Omental fat pad (tissue), 4 donors: ENCODE measurements at places on chromosomes 3 and 15. TPM values are rescaled to one million over a fixed set of nuclear protein-coding genes. Genes with fewer than 3 reads are reported as not detected.

GOLGA6L10 gene
- 0.56 TPM for total RNA-seq

SLC35G2 gene
- total RNA-seq = 27.8 TPM

DNA sequence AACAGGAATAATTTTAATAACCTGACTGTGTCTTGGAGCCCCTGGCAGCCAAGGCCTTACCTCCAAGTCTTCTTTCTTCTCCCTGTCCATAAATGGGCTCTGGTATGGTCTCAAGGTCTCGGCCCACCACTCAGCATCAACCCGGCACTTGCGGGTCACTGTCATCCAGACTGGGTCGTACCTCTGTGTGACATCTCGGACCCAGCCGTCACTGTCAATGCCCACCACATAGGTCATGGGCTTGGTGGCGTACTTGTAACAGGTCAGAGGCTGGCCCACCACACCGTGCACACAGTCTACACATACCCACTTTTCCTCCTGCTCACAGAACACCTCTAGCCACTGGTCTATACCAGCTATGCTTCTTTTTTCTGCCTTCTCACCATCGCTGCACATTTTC is 20.4 kb downstream of the XPC start:
- no peak for DNase-seq

DNA sequence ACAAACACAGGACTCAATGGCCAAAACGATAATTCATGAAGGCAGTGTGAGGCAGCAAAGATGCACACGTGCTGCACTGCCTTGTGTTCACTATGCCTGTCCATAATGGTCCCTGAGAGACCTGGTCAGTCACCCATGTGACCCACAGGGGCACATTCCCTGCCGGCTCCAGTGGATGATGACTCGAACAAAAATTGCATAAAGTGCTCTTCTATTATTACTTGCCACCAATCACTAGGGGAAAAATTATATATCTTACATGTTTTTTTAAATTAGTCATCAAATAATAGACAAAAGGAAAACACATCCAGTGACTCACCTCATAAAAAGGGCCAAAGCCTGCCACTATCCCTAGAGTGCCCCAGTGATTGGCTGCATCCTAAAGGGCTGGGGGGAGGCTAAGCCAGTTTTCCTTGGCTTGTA is 47.5 kb downstream of the UBP1 start:
- no peak for DNase-seq

ZMYND10 gene
- total RNA-seq = 2.1 TPM

DNA sequence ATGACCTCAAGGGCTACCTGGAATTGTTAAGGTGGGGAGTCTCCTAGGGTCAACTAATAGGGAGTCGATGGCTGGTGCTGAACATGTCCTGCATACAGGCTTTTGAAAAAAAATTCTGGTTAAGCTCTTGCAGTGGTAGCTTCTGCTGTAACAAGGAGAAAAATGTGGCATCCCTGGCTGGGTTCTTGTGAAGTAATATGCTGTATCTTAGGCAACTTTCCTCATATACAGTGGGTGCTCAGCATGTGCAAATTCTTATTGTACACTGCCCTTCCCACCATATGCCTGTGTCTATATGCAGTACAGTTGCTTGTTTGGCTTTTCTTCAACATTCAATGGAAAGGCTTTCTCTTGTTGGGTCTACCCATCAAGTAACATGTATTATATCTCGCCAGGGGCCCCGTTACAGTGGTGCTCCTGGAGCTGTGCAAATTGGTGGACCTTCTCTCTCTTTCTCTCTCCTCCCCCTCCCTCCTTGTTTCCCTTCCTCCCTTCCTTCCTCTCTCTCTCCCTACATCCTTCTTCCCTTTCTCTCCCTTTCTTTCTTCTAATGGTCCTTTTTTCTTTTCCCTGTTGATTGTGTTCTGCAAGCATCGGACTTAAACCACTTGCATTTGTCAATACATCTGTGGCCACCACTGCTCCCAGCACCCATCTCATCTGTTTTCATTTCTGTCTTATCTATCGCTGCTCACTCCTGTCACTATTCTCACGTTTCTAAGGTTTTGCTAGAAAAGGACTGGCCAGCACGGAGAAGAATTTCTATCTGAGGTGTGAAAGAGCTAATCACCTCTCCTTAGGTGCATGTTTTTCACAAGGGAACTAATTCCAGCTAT is 35.2 kb downstream of the TGFBR2 start:
- no peak for DNase-seq

DNA sequence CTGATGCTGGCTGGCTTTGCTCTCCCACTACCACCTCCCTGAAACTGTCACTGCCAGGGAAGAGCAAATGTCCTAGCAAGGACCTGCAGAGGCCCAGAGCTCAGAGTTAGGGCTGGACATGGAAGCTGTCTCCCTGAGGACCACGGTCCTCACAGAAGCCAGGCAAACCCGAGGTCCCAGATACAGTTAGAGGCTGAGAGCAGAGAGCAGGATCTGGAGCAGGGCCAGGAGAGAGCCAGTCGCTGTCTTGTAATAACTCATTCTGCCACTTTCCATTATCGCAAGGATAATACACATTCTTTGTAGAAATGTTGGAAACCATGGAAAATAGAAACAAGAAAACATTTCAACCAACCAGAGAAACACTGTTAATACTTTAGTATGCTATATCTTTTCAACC is 10.1 kb downstream of the GHSR start:
- no peak for DNase-seq

COLQ gene
- total RNA-seq = 2.5 TPM

GRCh38 chr15:35813573-35813972 is 267.6 kb upstream of the DPH6 start:
- DNase-seq = no peak

DNA sequence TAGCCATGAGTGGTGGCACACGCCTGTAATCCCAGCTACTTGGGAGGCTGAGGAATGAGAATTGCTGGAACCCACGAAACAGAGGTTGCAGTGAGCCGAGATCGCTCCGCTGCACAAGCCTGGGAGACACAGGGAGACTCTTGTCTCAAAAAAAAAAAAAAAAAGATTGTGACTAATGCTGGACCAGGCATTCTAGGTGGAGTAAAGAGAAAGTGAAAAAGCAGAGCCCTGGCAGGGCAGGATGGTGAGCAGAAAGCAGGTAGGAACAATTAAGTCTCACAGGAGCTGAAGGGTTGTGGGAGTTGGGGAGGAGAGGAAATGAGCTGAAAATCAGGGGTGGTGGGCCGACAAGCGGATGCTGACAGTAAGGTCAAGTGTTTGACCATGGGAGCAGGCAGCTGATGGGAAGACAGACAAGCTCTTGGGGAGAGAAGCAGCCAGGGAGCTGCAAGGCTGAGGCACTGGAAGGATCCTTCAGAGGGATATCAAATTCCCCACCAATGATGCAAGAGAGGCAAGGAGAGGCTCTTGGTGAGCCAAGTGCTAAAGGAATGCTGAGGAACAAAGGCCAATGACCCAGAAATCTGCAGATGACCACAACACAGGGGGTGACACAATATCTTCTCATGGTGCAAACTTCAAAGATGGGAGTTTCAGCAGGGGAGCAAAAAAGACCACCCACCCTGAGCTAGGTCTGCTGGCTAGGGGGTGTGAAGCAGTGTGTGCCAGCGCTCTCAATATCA is 251.1 kb downstream of the ULK4 start:
- DNase-seq = no peak

PCSK6 gene
- total RNA-seq = 14.7 TPM

DNA sequence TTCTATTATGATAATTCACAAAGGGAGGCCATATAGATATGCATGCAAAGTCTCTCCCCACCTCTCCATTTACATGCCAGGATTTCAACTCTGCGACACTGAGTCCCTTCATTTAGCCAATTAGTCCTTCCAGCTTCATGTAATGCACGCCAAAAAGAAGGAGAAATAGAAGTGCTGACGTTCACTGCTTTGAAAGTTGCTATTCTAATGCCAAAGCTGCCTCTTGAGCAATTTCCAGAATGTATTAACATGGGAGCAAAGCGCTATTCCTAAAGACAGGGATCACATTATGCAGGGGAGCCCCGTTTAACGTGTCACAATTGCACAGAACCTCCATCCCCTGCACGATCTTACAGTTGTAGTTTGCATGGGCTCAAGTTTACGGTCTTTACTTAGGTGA is 130.5 kb downstream of the TIGIT start:
- DNase-seq = no peak

DNA sequence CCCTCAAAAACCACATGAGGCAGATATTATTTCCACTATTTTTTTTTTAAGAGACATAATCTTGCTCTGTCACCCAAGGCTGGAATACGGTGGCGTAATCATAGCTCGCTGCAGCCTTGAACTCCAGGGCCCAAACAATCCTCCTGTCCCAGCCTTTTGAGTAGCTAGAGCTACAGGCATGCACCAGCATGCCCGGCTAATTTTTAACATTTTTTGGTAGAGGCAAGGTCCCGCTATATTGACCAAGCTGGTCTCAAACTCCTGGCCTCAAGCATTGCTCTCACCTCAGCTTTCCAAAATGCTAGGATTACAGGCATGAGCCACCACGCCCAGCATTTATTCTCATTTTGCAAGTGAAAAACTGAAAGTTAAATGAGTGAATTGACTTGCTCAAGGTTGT is 50.8 kb upstream of the PIAS1 start:
- DNase-seq = no peak

DNA sequence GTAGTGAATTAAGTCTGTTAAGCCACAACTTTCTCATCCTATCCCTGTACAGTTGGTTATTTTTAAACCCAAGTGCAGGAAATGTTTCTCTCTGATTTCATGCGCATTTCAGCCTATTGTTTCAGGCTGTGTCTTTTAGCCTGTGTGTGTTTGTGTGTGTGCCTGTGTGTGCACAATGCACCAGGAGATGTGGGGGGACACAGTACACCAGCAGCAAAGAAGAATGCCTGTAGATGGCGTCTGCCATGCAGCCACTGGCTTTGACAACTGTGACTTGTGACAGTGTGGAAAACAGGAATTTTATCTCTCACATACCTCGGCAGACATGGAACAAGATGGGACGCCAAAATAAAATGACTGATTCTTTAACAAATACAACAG is 43.6 kb upstream of the PLXNA1 start:
- DNase-seq = no peak

STT3B gene
- total RNA-seq = 94.5 TPM

- DNase-seq = no peak
Measured at GRCh38 chr3:12501360-12502020, 17.2 kb downstream of the TSEN2 start.

DNA sequence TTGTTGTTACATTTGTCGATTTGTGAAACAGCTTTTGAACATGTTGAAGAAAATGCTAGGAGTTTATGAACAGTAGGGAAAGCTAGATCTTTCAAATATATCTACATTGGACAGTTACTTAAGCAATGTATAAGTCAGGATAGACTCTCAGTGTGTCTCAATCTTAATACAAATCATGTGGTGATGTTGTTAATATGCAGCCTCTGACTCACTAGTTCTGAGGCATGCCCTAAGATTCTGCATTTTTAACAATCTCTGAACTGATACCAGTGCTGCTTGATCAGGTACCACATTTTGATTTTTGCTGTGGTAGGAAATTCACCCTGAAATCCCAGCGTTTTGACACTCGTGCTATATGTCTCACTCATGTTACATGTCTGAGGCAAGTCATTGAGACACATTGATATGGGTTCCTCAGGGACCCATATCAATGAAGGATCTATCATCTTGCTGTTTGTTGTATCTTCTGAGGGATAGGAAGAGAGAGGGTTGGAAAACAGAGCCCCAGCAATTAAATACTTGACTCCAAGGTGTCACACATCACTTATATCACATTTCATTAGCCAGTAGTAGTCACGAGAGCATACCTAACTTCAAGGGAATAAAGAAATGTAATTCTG is 597.9 kb downstream of the TAFA4 start:
- no peak for DNase-seq

GOLGA8R gene
- 2.5 TPM for total RNA-seq

INSYN1 gene
- 2.6 TPM for total RNA-seq

DNA sequence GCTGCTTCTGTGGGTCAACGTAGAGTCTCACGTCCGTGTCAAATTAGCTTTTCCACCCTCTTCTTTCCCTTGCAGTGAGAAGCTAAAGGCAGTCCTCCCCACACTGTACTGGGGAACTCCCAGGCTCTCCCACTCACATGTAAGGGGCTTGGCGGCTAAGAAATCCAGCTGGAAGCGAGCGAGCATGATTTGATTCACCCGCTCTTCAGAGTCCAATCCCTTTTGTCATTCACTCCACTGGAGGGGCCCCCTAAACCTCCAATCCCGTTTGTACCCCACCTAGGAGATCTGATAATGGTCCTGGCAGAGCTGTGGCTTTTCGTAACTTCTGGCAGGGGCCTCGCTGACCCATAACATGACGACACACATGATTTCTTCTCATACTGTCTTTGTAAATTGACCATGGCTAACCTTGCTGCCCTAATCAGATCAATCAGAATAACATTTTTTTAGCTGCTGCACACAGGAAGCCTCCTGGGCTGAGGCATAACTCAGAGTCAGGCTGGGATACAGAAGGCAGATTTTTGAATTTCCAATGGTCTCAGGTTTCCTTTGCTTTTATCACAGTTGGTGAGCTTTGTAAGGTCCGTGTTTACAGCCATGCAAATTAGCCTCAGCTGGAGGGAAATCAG is 235.2 kb downstream of the GREM1 start:
- DNase-seq = no peak

GRCh38 chr3:196175116-196175625 is 36.0 kb downstream of the ZDHHC19 start:
- DNase-seq = no peak

- DNase-seq = no peak
Measured at GRCh38 chr15:80275961-80276360, 23.9 kb upstream of the CTXND1 start.

GRCh38 chr15:67397139-67397538 is 123.8 kb upstream of the C15orf61 start:
- DNase-seq = no peak

NEK10 gene
- total RNA-seq = 0.79 TPM

- no peak for DNase-seq
Measured at GRCh38 chr15:92864127-92864814, 35.9 kb upstream of the CHD2 start.

DNA sequence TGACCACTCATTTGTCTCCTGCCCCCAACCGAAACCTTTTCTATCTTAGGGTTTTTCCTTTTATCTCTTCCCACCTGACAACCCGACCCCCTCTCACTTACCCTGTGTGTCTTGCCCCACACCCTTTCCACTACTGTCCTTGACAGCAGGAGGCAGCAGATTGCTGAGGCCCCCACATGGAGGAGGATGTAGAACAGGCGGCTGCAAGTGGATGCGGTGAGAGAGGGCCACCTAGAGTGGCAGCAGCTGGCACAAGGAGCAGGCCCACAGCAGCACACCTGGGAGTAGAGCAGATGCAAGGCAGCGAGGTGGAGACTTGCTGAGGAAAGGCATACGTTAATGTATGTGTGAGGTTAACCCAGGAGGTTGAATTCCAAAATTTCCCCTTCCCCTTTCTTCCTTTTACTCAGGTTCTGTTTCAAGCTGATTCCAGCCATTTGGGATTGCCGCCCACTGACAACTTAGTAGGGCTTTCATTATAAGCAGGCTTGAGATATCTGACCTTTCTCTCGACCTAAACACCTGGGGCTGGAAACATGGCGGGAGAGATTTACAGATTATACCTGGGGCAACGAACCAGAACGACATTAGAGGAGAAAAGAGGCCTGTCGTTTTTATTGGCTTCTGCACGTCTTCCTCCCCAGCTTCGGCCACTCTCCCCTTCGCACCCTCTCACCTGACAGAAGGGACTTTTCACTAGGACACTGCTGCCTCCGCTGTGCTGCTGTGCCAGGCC is 643 bp downstream of the SERINC4 start:
- DNase-seq = no peak

KATNBL1 gene
- 83.1 TPM for total RNA-seq

- DNase-seq = peak; percentile 90
Measured at GRCh38 chr3:49929291-49930167, at the start of gene MON1A. MON1A (minus strand) TSS chr3:49929811; CDS start chr3:49913346, 16,465 bp downstream.
